ENCODE measurements at places on chromosomes 3 and 15.

DNA sequence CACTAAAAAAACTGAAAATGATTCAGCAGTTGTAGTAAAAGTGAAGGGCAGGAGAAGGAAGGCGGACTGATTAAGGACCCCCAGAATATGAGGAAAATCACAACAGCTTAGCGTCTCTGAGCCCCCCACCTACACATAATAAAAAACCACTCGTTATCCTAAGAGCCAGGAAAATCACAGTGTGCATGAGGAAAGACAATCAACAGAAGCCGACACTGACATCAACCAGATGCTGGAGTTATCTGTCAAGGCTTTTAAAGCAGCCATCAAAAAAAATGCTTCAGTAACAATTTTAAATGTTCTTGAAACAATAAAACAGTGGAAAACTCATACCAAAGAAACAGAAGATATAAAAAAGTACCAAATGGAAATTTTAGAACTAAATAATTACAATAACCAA lies 9.7 kb upstream of the CXCR6 start:
- DNase-seq = no peak

GRCh38 chr15:66834881-66835878 lies 133.1 kb downstream of the SMAD6 start:
- DNase-seq = no peak

GRCh38 chr3:46671541-46672348 lies 21.7 kb downstream of the ALS2CL start:
- no peak for DNase-seq

DNA sequence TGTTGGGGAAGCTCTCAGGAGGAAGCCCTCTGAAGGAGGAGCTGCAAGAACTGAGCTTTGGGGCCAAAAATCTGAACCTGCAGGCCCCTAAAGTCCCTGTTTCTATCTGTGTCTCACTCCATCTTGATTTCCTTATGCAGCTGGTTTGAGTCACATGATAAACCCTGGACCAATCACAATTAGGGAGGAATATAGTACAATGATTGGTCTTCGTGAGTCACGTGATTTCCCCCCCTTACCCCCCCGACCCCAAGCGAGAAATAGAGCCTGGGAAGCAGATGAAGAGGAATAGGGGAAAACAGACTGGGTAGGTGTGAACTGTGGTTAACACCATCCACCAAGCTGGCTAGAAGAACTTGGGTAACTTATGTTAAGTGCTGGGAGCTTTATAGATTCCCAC lies 12.9 kb downstream of the CRABP1 start:
- DNase-seq = no peak

- DNase-seq = no peak
Measured at GRCh38 chr3:72579581-72580245, 268.5 kb downstream of the SHQ1 start.

DNA sequence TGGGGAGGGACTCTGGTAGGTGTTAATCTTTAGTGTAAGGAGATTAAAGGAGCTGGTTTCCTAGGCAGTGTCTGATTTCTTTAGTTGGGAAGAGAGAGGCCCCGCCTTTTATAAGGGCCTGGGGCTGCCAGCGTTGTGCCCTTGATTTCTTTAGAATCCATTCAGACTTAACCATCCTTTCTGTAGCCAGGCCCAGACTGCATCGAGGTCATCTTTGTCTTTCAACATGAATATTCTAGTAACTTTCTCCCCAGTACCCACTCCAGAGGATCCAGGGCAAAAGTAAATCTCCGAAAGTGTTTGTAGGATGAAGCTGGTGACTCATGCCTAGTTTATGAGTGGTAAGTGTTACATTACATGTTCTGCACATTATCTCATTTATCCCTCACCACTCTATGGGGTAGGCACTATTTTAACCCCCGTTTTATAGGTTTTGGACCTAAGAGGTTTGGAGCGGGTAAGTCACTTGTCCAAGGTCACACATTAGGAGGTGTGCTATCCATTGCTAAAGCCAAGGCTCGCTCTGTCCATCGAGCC lies 11.8 kb upstream of the USP3 start:
- no peak for DNase-seq

Data from stimulated activated CD8-positive, alpha-beta memory T cell treated with anti-CD3 and anti-CD28 coated beads, Interleukin-7, amount 100 ng/mL, for 1 hour (primary cell).